ENCODE measurements at places on chromosomes 4 and X.

DNA sequence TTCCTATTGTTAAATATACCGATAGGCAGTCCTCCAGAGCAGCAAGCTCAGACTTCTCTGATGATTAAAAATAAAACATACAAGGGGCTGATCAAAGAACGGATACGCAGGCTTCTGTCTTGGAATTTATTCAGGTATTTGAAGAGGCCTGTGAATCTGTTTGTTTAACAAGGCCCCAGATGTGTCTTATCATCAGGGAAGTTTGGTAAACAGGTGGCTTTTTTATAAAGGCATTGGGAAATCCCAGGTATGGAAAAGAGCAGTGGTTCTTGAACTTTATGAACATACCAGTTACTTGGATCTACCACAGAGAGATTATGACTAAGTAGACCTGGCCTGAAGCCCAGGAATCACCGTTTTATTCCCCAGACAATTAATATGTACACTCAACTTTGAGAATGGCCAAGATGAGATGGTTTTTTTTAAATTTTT is 47.9 kb downstream of the SOWAHB start:
- no peak for DNase-seq

GRCh38 chr4:85086721-85087120 is 120.2 kb upstream of the WDFY3 start:
- no peak for DNase-seq

- peak; percentile 47 for DNase-seq
Observed at GRCh38 chrX:107716118-107716684, 59.4 kb downstream of the TSC22D3 start.

DNA sequence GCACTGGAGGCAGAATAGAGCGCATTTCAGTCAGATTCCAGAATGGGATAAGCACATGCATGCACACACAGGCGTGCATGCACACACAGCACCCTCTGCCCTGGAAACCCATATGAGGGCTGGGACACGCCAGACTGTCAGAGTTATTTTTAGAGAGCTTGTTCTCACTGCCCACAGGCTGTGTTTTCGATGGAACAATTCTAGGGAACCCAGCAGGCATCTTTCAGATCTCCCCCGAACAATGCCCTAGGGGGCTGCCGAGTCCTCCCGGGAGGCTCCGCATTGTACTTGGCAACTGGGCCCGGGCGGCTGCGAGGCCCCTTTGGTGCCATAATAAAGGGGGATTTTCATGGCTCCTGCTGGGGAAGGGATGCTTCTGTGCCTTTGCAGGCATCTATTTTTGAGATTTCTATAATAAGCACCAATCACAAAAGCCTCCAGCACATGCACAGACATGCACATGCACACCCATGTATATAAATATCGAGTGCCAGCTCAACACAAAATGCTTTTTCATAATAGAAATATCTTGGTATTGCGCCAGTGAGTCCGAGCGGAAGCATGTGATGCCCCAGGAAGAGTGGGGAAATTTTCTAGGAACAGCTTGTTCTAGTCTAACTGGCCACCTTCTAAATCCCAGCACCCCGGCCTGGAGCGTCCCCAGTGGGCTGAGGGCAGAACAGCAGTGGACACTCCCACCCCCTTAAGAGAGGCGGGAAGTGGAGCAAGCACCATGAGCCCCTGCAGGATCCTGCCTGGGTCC is 88.5 kb downstream of the PHKA2 start:
- DNase-seq: no peak

DNA sequence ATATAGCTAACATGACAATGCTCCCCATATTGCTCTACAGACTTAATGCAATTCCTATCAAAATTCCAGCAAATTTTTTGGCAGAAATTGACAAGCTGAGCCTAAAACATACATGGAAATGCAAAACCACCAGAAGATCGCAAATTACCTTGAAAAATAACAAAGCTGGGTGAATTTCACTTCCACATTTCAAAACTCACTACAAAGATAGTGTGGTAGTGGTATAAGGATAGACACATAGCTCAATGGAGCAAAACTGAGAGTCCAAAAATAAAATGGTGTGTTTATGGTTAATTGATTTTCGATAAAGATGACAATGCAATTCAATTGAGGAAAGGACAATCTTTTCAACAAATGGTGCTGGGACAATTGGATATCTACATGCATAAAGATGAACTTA is 65.8 kb downstream of the SLC9A7 start:
- no peak for DNase-seq

- no peak for DNase-seq
Observed at GRCh38 chr4:1980561-1981041, 28.2 kb downstream of the NELFA start.

DNA sequence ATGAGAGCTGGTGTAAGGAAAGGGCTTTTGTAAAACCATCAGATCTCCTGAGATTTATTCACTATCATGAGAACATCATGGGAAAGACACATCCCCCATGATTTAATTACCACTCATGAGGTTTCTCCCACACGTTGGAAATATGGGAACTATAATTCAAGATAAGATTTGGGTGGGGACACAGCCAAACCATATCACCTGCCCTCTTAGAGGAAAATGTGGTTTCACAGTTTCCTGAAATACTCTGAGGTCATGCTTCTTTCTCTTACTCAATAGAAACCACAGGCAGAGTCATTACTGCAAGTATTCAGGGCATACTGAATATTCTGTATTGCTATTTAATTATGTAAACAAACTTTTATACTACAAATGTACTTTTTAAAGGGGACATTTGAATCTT is 1453.3 kb downstream of the PCDH18 start:
- DNase-seq: no peak

GRCh38 chrX:153352858-153353257 is 18.9 kb downstream of the ZNF275 start:
- no peak for DNase-seq
